ENCODE measurements at places on chromosomes 4 and X.

DNA sequence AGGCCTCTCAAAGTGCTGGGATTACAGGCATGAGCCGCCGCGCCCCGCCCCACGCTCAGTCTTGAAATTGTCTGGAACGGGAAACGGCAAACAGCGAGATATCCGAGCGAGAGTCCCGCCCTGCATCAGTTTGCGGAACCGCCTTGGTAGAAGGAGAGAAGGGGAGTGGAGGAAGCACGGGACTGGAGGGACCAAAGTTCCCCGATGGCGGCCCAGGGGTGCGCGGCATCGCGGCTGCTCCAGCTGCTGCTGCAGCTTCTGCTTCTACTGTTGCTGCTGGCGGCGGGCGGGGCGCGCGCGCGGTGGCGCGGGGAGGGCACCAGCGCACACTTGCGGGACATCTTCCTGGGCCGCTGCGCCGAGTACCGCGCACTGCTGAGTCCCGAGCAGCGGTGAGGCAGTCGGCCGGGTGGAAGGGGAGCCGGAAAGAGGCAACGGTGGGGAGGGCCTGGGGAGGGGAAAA is at the start of gene BST1:
Gene BST1, plus strand, starts transcription at position 125 of the 463 bp plus-strand sequence. Its CDS starts 80 bp downstream, at position 205.
- peak; percentile 33 for DNase-seq

DNA sequence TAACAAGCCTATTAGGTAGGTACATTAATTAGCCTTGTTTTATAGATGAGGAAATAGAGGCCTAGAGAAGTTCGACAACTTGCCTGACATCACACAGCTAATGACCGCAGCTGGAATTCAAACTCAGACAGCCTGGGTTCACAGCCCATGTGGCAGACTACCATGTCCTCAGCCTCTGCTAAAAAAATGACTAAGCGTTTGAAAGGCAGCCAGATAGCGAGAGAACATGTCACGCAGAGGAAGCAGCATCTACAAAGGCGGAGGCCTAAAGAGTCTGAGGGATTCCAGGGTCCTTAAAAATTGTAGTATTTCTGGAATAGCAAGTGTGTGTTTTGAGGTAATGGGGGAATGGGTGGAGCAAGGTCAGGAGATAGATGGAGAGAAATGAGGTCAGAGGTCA is 33.2 kb upstream of the BMP15 start:
- no peak for DNase-seq

DNA sequence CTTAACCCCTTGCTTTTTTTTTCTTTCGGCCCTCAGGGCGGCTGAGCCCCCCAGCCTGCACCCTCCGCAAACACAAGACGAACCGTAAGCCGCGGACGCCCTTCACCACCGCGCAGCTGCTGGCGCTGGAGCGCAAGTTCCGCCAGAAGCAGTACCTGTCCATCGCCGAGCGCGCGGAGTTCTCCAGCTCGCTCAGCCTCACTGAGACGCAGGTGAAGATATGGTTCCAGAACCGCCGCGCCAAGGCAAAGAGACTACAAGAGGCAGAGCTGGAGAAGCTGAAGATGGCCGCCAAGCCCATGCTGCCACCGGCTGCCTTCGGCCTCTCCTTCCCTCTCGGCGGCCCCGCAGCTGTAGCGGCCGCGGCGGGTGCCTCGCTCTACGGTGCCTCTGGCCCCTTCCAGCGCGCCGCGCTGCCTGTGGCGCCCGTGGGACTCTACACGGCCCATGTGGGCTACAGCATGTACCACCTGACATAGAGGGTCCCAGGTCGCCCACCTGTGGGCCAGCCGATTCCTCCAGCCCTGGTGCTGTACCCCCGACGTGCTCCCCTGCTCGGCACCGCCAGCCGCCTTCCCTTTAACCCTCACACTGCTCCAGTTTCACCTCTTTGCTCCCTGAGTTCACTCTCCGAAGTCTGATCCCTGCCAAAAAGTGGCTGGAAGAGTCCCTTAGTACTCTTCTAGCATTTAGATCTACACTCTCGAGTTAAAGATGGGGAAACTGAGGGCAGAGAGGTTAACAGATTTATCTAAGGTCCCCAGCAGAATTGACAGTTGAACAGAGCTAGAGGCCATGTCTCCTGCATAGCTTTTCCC is 3.4 kb downstream of the MSX1 start:
- no peak for DNase-seq

GRCh38 chr4:152399246-152399645 is 136.6 kb downstream of the FBXW7 start:
- DNase-seq, result no peak

- DNase-seq, result no peak
Observed at GRCh38 chr4:189124149-189124758, 816.4 kb upstream of the FRG1 start.

DNA sequence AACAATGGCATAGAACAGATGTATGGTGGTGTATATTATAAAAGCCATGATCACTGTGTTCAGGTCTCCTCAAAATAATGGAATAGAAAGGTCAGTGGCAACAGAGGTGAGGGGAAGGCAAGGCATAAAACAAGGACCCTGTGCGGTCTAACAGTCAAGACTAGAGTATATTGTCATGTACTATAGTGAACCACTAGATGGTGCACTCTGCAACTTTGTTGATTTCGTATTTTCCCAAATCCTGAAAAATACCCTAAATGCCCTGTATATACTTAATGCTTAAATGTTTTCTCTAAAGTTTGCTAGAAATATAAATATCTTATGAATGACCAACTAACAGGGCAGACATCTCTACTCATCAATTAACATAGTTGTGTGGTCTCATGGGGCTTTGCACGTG is 453.0 kb downstream of the PCDH11X start:
- DNase-seq, result no peak

DNA sequence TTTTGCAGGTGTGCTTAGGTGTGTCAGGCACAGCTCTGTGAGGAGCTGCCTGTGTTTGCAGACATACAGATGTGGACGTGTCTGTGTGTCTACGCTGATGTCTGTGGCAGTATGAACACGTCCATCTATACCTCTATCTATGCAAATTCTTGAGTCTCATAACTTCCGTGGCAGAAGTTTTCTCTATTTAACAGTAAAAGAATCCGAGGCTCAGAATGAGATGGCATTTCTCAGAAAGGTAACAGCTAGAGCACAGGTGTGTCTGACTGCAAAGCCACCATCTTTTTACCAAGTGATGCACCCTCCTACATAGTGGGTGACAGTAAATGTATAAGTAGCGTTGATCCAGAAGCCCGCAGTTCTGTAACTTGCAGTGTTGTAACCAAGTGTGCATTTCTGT is 39.9 kb upstream of the CYP4V2 start:
- DNase-seq, result no peak

GRCh38 chrX:19750783-19751467 is 136.5 kb downstream of the SH3KBP1 start:
- DNase-seq, result no peak

GRCh38 chr4:142497606-142498005 is 348.5 kb downstream of the INPP4B start:
- DNase-seq, result no peak

DNA sequence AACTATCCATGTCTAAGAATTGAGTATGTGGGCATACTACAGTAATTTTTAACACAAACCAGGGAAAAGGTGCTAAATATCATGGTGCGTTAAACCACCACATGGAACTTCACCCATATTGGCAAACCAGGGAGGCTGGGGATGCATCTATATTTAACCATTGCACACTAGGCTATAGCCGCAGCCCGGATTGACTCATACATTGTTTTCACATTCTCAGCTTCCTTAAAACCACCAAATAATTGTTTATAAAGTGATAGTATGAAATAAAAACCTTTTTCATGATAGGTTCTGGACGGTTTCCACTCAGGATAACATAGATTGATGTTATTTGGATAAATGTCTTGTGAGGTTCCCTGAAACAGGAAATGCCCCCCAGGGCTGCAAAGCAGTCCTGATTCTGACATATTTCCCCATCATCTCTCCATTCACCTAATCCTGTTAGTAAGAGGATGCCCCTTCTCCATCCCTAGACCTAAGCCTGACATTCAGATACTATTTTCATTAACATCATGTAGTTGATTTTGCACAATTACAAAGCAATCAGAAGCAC is 7.9 kb downstream of the COL25A1 start:
- no peak for DNase-seq

Data from stimulated activated CD4-positive, alpha-beta T cell treated with anti-CD3 and anti-CD28 coated beads, Interleukin-4, amount 100 ng/mL, for 48 hours (primary cell).